ENCODE measurements at places on chromosomes 1 and 21.

GRCh38 chr1:228752675-228753265, 17.5 kb downstream of the RHOU start:
- no peak for DNase-seq

DNA sequence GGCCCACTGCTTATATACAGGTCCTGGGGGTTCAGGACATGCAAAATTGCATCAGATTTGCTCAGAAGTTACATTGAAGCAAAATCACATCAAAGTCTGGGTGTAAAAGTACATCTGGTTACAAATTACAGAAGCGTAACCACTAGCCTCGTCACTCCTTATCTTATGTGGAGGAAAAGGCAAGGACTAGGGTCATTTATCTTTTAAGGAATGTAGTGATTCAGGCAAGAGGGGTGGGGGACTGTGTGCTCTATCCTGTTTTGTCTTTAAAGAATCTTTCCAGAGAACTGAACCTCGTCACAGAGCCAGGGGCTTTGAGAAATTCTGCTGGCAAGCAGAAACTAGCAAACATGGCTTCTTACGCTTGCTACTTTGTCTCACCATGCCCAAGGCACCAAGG, 61.1 kb upstream of the RAB4A start:
- no peak for DNase-seq

GRCh38 chr1:94927405-94928175, 680 bp upstream of the CNN3 start:
- DNase-seq, result no peak

GRCh38 chr1:246155923-246156322, 351.2 kb downstream of the SMYD3 start:
- DNase-seq, result no peak

DNA sequence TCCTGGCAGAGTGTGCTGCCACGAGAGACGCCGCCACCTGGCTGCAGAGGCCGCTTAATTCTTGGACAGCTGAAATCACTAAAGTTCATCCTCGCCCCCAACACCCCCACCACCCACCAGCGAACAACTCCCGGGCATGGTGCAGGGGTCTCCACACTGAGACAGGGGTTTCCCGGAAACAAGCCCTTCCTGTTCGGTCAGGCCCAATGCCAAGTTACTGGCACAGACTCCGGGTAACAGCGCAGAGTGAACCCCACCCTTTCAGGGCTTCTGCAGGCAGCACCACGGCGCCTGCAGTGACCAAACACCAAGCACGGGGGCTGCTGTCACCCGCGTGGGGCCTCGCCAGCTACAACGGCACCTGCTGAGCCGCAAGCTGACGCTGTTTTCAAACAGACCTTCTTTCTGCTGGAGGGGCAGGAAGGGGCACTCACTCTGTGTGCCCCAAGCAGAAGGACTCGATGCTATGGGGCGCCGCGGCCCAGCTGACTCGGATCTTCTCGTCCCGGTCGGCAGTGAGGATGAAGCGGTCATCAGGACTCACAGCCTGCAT, 17.4 kb downstream of the WDR4 start:
- DNase-seq, result no peak

GRCh38 chr1:18944810-18945209, 11.7 kb downstream of the IFFO2 start:
- no peak for DNase-seq

DNA sequence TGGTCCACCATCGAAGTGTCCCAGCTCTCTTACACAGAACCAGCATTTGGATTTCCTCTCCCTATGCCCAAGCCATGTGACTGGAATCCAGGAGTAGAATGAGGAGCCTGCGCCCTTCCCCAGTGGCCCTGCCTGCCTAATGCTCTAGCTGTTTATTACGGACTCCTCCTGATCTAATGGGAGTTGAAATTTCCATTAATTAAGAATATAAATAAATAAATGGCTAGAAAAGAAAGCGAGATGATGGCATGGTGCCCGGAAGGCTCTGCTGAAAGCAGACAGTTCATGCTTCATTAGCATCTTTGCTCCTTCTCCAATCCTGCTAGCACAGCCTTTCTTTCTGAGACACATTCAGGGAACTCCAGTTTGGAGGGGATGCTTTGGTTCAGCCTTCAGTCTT, 216.2 kb downstream of the SEC16B start:
- no peak for DNase-seq

Data from stimulated activated CD4-positive, alpha-beta T cell treated with anti-CD3 and anti-CD28 coated beads, Interleukin-1b, Interleukin-23, amount 100 ng/mL, for 1 hour (primary cell).